Keratinocyte (primary cell): ENCODE measurements at places on chromosomes 5 and 9. TPM values are rescaled to one million over a fixed set of nuclear protein-coding genes. Genes with fewer than 3 reads are reported as not detected.

The PDE8B gene
- polyA plus RNA-seq, result not detected in 3 replicates

The PCDHGB2 gene
- polyA plus RNA-seq, result 0.12 to 0.15 TPM (median 0.12 TPM) in 3 replicates

The STK32A gene
- polyA plus RNA-seq, result 0.01 to 0.12 TPM in 2 of 3 replicates, not detected in the other

The TOMM5 gene
- polyA plus RNA-seq, result 175 to 232 TPM (median 193 TPM) in 3 replicates

The IRX1 gene
- 1.00 to 2.4 TPM (median 1.4 TPM) in 3 replicates for polyA plus RNA-seq

The HBEGF gene
- 29.0 to 53.1 TPM (median 34.2 TPM) in 3 replicates for polyA plus RNA-seq

The PPP2R2B gene
- 0.33 to 0.42 TPM (median 0.33 TPM) in 3 replicates for polyA plus RNA-seq

The ATP10B gene
- polyA plus RNA-seq, result 0.06 to 0.58 TPM (median 0.25 TPM) in 3 replicates

The PCDHA1 gene
- polyA plus RNA-seq, result 0.03 to 0.07 TPM (median 0.06 TPM) in 3 replicates

The KLF4 gene
- polyA plus RNA-seq, result 14.9 to 37.1 TPM (median 31.5 TPM) in 3 replicates

The ADAMTSL1 gene
- 0.35 to 2.2 TPM (median 1.1 TPM) in 3 replicates for polyA plus RNA-seq

The SLC34A3 gene
- polyA plus RNA-seq, result 0.03 TPM in 1 of 3 replicates, not detected in the others

The MEGF9 gene
- 8.2 to 11.2 TPM (median 9.8 TPM) in 3 replicates for polyA plus RNA-seq

The DNAJC25 gene
- polyA plus RNA-seq, result 4.0 to 7.3 TPM (median 4.7 TPM) in 3 replicates

The KIAA0825 gene
- polyA plus RNA-seq, result 0.68 to 1.2 TPM (median 1.0 TPM) in 3 replicates

The CYLC2 gene
- not detected in 3 replicates for polyA plus RNA-seq

The SEMA6A gene
- 0.53 to 0.84 TPM (median 0.68 TPM) in 3 replicates for polyA plus RNA-seq

The RETREG1 gene
- 4.3 to 13.6 TPM (median 7.4 TPM) in 3 replicates for polyA plus RNA-seq

The CDX1 gene
- not detected in 3 replicates for polyA plus RNA-seq

The SPATA31D4 gene
- not detected in 3 replicates for polyA plus RNA-seq

The PCDHGB7 gene
- 0.66 to 1.1 TPM (median 0.69 TPM) in 3 replicates for polyA plus RNA-seq

The ZFP37 gene
- polyA plus RNA-seq, result 0.24 to 0.72 TPM (median 0.41 TPM) in 3 replicates

The ABHD17B gene
- 11.5 to 16.3 TPM (median 13.7 TPM) in 3 replicates for polyA plus RNA-seq

The CD74 gene
- 0.71 to 1.8 TPM (median 1.3 TPM) in 3 replicates for polyA plus RNA-seq

The OR13J1 gene
- polyA plus RNA-seq, result not detected in 3 replicates

The DMRT2 gene
- polyA plus RNA-seq, result 0.04 TPM in 1 of 3 replicates, not detected in the others
